EH (cell line): ENCODE measurements at places on chromosomes 6 and 20.

- DNase-seq: peak; percentile 52
Observed at GRCh38 chr6:161498359-161498758, 224.5 kb upstream of the AGPAT4 start.

DNA sequence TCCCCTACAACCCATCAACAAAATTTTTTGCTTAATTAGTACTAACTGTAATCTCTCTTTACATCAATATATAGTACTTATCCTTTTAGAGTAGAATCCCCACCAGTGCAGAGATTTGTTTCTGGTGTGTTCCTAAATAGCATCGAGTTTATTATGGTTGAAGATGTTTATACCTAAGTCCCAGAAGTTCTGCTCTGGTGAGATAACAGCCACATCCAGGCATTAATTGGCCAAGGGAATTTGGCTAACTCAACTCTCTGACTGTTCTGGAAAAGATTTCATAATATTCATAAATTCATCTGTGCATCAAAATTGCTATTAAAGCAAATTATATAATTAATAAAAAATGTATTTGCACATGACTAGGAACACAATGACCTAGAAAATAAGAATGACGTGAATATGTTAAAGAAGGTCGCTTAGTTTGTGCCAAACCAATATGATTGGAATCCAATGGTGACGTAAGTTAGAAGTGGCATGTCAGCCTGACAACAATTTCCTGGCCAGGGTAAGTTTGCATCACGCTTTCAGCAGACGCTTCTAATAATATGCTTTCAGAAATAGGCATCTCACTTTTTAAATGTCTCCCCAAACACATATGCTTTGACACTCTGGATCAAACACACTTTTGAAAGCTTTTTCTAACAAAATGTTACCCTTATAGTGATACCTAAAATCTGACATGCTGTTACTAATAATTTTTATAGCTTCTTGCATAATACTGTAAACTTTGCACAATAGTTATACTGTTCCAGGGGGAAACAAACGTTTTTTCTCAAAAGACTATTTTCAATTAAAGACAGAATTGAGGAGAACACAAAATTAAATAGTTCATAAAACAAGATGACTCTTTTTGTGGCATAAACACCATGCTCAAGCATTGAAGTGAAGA, 236.7 kb downstream of the TENT5A start:
- peak; percentile 57 for DNase-seq

DNA sequence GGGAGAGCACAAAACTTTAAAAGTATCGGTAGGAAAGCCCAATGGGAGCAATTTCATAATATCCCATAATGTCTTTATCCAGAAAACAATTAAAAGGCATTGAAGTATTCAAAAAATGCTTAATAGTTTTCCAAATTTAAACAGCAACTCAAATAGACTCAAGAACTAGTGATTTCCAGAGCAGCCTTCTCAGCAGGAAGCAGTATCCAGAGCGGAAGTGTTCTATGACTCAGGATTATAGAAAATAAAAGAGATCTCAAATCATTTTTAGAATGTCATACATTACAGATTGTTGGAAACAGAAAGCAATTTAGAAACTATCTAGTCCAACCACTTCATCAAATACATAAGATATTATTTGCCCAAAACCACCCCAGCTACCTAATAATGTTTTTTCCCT, 79.3 kb downstream of the COL12A1 start:
- no peak for DNase-seq

DNA sequence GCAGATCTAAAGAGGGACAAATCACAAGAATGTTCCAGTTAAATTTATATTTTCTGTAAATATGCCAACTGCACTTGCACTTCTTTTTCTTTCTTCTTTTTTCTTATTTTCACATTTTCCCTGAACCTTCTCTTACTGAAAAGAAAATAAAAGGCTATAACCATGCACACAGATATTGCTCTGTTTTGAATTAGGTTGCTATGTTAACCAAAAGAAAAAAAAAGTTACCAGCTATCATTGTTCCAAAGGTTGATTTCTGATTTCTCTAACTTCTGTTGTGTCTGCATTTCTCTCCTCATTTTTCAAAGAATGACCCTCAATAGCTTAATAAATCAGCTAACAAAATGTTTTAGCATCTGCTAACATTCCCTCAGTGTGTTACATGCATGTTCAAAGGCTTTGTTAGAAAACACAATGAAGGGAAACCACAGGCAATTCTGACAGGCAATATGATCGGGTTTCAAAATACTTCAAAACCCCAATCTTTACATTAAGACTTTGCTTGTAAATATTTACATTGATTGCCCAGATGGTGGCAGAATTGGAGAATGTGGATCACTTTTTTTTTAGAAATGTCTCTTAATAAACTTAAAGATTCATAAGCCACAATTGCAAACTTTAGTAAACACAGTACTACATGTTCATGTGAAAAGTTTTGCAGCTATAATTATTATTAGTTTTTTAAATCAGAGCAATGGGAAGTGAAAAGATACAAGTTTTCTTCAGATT, 928.3 kb upstream of the FLRT3 start:
- DNase-seq: no peak

DNA sequence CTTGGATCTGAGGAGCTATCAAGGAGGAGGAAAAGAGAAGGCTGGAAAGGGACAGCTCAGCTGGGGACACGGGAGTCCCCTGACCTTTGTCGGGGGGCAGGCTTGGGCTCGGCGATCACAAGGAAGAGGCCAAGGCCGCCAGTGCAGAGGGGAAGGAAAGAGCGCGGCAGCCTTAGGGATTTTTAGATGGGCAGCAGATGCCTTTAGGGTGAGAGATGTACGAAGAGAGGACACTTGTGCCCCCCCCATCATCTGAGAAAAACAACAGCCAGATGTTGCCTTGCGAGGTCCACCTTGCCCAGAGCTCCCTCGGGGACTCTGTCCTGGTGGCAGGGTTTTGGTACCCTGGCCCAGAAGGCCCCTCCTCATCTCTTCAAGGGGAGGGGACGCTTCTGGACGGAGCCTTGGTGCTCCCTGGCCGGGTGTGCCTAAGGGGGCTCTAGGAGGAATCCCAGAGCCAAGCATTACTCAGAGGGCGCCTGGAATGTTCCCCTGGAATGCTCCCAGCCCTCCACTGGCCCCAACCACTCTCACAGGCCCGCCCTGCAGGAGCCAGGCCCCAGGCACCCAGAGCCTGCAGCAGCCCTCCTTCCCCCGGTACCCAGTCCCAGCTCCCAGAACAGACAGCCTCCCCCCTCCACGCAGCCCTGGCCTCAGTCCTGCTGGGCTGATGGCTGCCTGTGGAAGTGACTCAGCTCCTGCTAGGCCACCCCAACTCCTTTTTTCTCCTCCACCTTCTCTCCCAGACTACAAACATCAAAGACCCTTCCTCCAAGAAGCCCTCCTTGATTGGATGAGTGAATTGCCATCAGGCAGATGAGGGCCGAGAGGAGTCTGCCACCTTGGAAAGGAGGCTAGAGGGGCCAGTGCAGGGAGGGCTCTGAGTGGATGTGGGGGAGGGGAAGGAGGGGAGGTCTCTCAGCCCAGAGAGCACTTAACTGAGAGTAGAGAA, 1.8 kb downstream of the ADAM33 start:
- DNase-seq: peak; percentile 94

DNA sequence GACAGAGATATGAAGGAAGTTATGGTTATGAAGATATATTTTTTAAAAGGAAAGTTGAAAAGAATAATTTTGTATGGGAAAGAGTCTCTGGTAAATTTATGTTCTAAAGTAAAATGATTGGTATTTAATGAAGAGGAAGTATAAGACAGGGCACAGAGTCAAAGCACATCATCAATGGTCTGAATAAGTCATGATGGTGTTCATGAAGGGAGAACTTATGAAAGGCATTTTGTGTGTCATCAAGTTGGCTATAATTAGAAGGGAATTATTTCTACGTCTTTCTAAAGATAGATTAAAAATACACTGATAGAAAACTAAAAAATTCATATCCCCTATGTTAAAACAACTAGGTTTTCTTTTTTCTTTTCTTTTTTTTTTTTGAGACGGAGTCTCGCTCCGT, 21.4 kb upstream of the SNAI1 start:
- DNase-seq: peak; percentile 27

DNA sequence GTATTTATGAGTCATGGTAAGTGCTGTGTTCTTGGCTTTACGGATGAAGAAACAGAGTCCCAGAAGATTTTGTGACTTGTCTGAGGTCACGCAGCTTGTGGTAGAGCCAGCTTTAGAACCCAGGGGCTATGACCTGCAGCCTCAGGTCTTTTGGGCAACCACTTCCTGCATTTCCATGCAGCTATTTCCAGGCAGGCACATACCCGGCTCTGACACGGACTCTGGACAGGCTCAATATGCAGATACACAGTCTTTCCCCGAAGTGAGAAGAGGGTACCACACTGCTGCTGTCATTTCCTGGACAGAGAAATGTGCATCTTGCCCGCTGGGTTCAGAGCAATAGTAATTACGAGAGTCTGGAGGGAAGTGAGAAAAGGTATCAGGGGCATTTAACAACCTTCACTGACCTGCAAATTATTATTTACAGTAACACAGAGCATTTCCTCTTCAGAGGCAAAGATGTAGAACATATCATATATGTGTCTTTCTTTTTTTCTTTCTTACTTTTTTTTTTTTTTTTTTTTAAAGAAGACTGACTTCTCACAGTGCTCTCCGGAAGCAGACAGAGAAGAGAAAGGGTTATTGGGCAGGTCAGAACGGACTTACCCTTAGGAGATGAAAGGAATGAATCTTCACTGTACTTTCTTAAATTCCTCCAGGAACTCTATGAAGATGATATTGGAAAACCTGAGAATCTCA, 185.1 kb downstream of the CLIC5 start:
- peak; percentile 35 for DNase-seq

- DNase-seq: peak; percentile 18
Observed at GRCh38 chr6:36493859-36494258, 51.1 kb downstream of the KCTD20 start.

DNA sequence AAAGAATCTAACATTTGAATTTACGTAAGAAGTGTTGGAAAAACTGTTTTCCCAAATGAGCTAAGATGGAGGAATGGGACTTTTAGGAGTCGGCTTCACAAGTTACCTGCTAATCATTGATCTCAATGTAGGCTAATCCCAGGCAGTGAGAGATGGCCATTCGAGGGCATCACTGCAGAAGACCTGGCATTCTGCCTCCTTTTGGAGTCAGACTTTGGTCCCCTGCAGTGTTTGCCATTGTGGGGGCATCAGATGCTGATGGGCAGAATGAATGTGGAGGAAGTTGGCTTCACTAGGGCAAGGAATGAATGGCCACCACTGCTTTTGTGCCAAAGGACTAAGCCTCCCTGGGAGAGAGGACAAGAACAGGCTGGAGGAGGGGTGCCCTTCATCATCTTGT, 55.7 kb upstream of the NKX2-2 start:
- DNase-seq: no peak
